ENCODE measurements at places on chromosomes 7 and 10. TPM values are rescaled to one million over a fixed set of nuclear protein-coding genes. Genes with fewer than 3 reads are reported as not detected.

- DNase-seq: no peak
Observed at GRCh38 chr10:4006051-4006450, 221.0 kb upstream of the KLF6 start.

GRCh38 chr10:1420661-1421362 lies 316.5 kb downstream of the ADARB2 start:
- peak; percentile 67 for DNase-seq

The NUB1 gene
- total RNA-seq: 69.7 TPM

- DNase-seq: no peak
Observed at GRCh38 chr10:62112300-62112699, 156.3 kb downstream of the RTKN2 start.

- DNase-seq: no peak
Observed at GRCh38 chr7:43631559-43631958, 48.7 kb downstream of the STK17A start.

- DNase-seq: no peak
Observed at GRCh38 chr7:2781636-2782035, 62.5 kb downstream of the GNA12 start.

DNA sequence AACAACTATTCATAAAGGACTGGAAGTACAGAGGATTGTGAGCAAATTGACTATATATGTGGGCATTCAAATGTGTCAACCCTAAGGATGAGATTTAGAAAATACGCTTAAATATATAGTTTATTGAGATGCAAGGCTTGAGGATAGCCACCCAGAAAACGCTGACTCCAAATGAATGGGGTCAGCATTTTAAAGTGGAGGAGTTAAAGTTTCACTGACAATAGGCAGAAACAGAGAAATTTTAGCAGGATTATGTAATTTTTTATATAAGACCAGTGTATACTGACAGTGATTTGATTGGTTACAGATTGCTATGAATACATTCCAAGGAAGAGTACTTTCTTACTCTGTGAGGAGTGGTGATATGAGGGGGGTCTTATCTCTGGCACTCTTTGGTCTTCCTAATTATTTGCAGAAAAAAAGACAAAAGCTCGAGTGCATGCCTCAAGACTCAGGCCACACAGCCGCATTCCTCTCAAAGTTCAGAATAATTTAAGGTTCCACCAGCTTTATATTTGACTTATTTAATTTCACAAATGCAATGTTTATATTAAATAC lies 38.6 kb upstream of the ARL4A start:
- DNase-seq: no peak

- DNase-seq: no peak
Observed at GRCh38 chr10:36462194-36462593, 663.2 kb upstream of the ANKRD30A start.

The PRPS1L1 gene
- not detected for total RNA-seq

The OR2A5 gene
- not detected for total RNA-seq

DNA sequence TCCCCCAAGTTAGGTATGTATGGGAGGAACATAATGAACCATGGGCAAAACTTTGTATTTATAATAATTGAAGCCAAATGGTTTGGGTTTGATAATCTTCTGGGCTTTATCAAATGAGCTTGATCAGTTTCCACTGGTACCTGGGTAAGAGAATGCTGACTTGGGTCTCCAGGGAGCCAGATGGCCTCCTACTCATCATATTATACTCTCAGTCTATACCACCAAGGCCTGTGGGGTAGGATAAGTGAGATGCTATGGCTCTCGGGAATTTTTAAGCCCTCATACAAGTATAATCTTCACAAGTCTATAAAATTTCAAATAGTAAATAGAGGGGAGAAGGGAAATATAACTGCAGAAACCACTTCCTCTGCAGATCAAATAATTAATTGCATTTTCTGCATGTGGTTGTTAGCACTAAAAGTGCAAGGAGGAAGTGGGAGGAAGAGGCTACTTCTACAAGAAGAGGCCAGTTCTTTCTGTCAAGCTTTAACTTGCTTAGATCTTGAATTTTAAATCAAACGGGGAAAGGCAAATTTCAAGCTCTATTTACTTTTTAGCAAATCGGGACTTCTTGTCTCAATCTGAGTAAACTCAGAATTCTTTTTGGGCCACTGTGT lies 349.0 kb downstream of the SORCS1 start:
- no peak for DNase-seq

All from activated CD4-positive, alpha-beta T cell treated with anti-CD3 and anti-CD28 coated beads, Interleukin-2, amount 10 ng/mL, durations not matched to agents 7 days and 5 days (primary cell).